Activated CD4-positive, CD25-positive, alpha-beta regulatory T cell treated with anti-CD3 and anti-CD28 coated beads, Interleukin-2, amount 50 U/mL, for 72 hours (primary cell): ENCODE measurements at places on chromosomes 12 and 14.

GRCh38 chr12:113070117-113070906, 13.8 kb downstream of the DTX1 start:
- no peak for DNase-seq

- DNase-seq = no peak
Observed at GRCh38 chr12:102950107-102950949, 7.1 kb upstream of the ASCL1 start.

- no peak for DNase-seq
Observed at GRCh38 chr12:83739607-83740006, 1052.9 kb downstream of the TMTC2 start.

GRCh38 chr14:52913271-52913670, 37.6 kb downstream of the FERMT2 start:
- no peak for DNase-seq

DNA sequence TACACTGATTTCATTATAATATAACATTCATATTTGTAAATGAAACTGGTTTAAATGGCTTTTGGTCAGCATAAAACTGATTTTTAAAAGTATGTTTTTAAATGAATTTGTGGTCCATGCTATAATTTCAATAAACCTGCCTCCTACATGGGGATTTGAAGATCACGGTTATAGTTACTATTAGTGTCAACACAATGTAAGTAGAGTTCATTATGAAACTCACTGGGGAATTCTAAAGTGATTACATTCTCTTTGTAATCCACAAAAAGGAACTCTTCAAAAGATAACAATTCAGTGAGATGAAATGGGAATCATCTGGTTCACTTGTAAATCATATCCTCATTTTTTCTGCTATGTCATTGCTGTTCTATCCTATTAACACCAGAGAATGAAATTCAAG, 204.5 kb upstream of the G2E3 start:
- DNase-seq = no peak

GRCh38 chr14:104142136-104142945, 4.0 kb downstream of the KIF26A start:
- peak; percentile 23 for DNase-seq

DNA sequence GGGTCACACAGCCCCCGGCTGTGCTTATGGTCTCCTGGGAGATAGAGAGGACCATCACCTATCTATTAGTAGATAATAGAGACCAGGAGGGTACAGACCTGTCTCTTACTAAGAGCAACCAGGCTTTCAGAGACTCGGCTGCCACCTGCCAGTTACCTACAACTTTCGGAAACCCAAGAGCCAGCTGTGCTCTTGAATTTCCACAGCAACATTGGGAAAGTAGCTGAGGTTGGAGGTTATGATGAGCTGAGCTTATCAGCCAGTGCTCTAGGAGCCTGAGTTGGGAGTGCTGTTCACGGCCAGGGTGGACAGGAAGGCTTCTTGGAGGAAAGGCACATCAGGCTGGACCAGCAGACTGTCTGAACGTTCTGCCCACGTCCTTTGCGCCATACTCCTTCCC, 67.6 kb downstream of the RIN3 start:
- DNase-seq = peak; percentile 13

DNA sequence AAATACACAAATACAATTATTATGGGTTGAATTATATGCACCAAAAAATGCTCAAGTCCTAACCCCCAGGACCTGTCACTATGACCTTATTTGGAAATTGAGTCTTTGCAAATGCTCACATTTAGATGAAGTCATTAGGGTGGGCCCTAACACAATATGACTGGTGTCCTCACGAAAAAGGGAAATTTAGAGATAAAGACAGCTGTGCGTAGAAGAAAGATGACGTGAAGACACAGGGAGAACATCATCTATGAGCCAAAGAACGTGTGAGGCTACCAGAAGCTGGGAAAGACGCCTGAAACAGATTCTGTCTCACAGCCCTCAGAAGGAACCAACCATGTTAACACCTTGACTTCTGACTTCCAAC, 259.2 kb downstream of the EMP1 start:
- no peak for DNase-seq

DNA sequence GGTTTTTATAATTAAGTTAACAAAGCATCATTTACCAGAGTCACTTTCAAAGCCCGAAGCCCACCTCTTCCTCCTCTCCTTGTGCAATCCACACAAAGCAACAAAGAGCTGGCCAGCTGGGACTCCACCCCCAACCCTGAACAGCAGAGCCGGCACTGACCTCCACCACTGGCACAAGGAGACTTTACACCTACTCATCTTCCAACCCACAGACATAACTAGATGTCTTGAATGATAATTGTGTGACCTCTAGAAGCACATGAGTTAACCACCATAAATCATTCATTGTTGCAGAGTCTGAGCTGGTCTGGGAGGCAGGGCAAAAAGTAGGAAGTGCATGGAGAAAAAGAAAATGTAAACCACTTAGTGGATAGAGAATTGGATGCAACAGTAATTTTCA, 72.2 kb downstream of the ST8SIA1 start:
- DNase-seq = no peak

DNA sequence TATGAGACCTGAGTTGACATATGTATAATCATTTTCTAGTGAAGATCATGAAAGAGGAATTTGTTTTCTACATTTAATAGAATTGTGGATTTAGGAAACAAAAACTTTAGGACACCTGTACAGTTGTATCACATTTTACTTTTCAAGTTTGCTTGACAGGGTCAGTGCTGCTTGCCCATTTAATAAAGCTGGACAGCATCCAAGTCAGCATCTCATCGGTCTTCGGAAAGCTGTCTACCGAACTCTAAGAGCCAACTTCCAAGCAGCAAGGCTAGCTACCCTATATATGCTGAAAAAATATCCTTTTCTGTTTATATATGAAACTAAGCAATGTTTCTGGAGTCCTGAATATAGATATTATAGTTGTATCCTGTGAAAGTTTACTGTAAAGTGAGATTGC, 52.3 kb downstream of the VEZT start:
- DNase-seq = no peak

- no peak for DNase-seq
Observed at GRCh38 chr12:7001921-7002591, 16.2 kb downstream of the LPCAT3 start.

DNA sequence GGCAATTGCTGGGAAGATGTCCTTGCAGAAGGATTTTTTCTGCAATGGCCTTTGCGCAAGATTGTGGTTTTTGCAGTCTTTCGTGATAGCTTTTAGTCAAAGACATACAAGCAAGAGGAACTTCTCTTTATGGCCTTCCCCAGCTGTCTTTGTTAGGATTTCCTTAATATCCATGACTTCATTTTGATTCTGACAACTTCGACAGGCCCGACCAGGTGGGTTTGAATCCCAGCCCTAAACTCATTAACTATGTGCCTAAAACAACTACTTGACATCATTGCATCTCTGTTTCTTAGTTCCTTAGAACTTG, 13.3 kb upstream of the VRK1 start:
- no peak for DNase-seq

DNA sequence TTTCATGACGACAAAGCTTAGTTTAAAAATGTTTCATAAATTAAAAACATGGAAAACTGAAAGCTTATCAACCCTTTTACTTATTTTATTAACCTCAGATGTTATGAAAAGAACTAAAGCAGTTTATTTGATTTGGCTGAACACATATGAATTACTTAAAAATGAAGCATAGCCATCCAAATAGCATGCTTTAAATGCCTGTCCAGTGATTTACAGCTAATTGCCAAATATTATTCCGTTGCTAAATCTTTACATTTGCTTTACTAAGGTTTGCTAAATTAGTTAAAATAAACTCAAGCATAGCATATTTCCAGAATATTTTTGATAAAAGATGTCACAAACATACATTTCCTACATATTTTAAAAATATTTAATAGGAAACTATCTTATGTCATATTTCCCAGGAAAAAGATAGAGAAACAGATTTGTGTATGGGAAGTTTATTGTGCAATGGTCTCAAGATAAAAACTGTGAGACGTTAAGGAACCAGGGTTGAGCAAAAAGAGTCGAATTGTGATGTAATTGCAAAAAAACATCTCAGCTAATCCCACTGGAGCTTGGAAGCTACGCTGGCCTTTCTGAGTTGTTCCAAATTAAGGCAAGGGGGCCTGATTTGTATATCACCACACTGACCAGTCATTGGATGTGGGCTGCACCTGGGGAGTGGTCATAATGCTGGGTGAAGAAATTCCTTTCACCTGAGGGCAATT, 25.8 kb downstream of the GPR135 start:
- DNase-seq = no peak

GRCh38 chr14:93527203-93527607, 96.5 kb downstream of the UNC79 start:
- no peak for DNase-seq

DNA sequence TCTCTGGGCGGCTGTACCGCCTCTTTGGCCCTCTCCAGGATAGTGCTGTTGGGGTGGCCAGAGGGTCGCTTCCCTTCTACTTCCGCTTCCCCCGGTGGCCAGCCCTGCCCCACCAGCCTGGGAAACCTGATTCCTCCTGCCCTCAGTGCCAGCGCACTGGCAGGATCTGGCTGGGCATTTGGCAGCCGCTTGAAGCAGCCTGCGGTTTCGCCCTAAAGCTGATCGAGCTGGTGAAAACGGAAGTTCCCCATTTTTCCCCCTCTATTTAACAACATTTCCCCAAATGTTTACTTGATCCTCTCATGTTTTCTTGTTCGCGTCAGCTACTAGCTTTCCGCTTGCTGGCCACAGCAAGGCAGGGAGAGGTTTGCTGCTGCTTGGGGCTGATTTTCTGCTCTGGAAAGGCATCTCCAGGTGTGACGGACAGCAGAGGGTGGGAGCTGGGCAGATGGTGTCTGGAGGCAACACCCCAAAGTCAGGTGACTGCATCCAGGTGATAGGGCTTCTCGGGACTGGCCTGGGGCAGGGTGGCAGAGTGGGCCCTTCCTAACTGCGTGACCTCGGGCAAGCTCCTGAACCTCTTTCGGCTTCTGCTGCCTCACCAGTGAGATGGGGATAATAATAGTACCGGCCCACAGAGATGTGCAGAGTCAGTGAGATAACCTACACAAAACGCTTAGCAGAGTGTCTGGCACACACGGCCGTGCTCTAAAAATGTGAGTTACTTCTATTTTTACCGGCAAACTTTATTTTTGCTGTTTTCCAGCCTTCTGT, 53.1 kb downstream of the TSPAN9 start:
- DNase-seq = no peak

DNA sequence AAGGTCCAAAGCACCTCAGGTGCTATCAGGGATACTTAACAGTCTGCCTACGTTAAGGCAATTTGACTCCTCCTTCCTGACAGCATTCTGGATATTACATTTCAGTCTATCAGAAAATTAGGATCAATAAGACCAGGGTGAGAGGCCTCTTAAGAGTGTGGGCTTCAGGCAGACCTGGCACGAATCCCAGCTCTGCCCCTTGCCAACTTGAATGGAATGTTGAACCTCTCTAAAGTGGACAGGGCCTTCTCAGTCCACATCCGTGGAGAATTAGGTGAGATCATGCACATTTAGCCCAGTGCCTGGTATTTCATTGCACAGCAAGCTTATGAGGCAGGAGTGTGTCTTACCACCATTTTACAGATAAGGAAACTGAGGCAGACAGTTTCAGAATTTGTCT, 25.9 kb downstream of the DCAF4 start:
- DNase-seq = no peak

- no peak for DNase-seq
Observed at GRCh38 chr12:4202918-4203317, 70.6 kb upstream of the CCND2 start.

- no peak for DNase-seq
Observed at GRCh38 chr14:57345106-57345505, 45.3 kb upstream of the NAA30 start.
